ENCODE measurements at places on chromosomes 6 and 20.

GRCh38 chr20:50704971-50705370, 13.6 kb upstream of the RIPOR3 start:
- no peak for DNase-seq

- no peak for DNase-seq
Observed at GRCh38 chr6:13152764-13153163, 175.6 kb downstream of the TBC1D7 start.

GRCh38 chr6:48535582-48536009, 424.6 kb upstream of the PTCHD4 start:
- DNase-seq, result no peak

- no peak for DNase-seq
Observed at GRCh38 chr20:4412216-4412615, 309.5 kb upstream of the PRND start.

GRCh38 chr6:90178384-90178855, 118.2 kb downstream of the BACH2 start:
- DNase-seq, result no peak

- DNase-seq, result no peak
Observed at GRCh38 chr20:52311209-52311794, 119.7 kb upstream of the ZFP64 start.

- DNase-seq, result no peak
Observed at GRCh38 chr6:156016186-156016976, 560.7 kb upstream of the NOX3 start.

DNA sequence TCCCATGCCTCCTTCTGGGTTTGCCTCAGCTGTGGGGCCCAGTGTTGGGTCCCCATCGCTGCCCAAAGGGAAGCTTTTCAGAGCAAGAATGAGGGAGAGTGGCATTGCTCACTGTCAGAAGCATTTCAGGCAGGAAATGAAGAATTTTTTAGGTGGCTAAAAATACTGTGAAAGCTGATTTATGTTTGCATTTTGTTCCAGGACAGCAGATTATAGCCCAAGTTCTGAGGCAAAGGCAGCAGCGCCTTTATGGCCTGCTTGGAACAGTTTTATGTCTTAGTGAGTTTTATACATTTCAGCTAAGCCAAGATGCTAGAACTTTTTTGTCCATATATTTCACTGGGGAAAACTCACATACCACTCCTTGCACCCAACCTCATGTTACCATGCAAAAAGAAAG, 4.3 kb upstream of the CCDC167 start:
- DNase-seq, result no peak

DNA sequence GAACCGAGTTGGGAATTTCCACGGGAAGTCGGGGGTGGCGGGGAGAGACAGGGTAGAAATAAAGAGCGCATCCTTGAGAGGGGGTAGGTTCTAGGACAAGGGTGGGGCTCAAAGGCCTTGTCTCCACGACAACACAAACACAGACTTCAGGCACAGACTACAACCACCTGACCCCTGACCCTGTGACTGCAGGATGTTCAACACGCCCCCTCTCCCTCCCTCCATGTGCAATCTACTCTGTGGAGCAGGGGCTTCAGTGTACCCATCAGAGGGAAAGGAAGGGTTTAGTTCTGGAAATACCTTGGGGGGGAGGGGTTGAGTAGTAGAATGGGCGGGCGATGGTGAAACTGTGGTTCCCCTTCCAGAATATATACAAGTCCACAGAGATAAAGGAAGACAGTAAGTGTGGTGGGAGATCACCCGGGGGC, 651 bp upstream of the TAPBP start:
- DNase-seq, result peak; percentile 91

Data from CD4-positive, alpha-beta T cell treated with Interferon alpha-2 for 1 hour (primary cell).